ENCODE measurements at places on chromosomes 4 and X.

DNA sequence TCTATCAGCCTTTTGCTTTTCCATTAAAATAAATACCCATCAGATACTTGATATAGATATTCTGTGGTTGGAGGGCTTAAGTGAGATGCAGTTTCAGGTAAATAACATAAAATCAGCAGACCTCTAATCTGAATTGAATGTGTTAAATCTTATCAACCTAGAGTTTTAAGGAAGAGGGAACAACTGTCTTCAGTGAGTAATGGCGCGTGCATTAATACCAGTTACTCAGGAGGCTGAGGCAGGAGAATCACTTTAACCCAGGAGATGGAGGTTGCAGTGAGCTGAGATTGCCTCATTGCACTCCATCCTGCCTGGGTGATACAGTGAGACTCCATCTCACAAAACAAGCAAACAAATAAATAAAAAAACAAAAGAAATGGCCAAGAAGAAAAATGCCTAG is 54.3 kb downstream of the FAT4 start:
- no peak for DNase-seq

DNA sequence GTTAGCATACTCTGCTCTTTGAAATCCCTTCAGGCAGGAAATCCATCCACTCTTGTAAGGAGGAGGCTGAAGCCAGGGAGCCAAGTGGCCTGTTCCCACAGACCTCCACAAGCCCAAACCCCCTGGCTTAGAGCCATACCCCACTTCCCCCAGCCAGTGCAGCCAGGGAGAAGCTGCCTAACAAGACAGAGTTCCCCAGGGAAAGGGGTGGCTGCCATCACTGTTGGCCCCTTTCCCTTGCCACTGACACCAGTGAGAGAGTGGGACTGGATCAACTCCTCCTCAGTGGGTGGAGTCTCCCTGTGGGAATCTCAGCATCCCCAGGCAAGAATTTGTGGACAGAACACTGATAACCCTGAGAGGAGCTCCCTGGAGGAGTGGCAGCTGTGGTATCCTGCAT is 389.4 kb downstream of the PABPC4L start:
- no peak for DNase-seq

GRCh38 chr4:2672700-2673099 is 83.4 kb downstream of the TNIP2 start:
- DNase-seq, result no peak

- no peak for DNase-seq
Observed at GRCh38 chrX:154436983-154437752, at the start of gene GDI1. TSS of gene GDI1 (plus strand) at chrX:154437154. CDS start at chrX:154437255, 101 bp downstream.

DNA sequence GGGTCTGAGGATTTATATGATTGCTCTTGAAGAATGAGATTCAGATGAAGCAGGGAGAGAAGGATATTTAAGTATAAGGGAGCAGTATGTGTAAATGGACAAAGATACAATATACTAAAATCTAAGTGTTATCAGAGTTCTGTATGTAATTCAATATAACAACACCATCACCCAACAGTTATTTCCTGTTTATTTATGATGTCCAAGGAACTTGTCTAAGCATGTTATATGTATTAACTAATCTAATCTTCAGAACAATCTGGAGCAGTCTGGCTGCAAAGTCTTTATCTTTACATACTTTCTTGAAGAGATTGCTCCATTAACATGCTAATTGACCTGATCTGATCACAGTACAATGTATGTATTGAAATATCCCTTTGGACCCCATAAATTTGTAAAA is 203.8 kb upstream of the WDFY3 start:
- no peak for DNase-seq

- no peak for DNase-seq
Observed at GRCh38 chrX:98548519-98548918, 1664.8 kb downstream of the RPA4 start.

- DNase-seq, result peak; percentile 78
Observed at GRCh38 chr4:7206911-7207567, 14.7 kb downstream of the SORCS2 start.

GRCh38 chr4:112058433-112058832 is 86.8 kb upstream of the FAM241A start:
- DNase-seq, result no peak

- no peak for DNase-seq
Observed at GRCh38 chr4:138659037-138659811, 356.4 kb upstream of the NOCT start.

DNA sequence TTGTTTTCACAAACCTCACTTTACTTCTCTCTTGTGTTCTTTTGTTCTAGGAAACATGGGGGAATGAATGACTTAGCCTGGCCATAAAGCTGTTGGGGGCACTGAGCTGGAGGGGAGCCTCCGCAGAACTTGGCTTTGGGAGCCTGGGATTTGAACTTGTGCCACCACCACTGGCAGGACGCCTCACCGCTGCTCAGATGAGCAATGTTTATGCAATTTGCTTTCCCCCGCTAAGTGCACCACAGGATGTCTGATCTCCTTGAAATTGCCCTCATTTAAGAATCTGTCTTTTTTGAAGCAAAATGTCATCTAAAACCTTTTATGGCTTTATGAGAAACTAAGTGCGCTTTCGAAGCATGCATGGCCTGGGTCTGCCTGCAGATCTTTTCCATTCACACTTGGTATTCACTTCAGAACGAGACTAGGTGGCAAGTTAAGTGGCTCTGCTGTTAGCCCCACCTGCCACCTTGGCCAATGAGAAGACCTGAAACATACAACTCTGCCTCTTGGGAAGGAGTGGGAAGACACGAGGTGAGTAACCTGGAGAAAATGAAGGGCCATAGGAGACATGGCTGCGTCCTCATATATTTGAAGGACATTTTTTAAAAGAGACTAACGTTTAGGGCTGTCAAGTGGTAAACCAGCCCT is 119.3 kb downstream of the LDB2 start:
- DNase-seq, result peak; percentile 91

GRCh38 chr4:2768921-2769336 is 12.8 kb upstream of the TNIP2 start:
- DNase-seq, result no peak

DNA sequence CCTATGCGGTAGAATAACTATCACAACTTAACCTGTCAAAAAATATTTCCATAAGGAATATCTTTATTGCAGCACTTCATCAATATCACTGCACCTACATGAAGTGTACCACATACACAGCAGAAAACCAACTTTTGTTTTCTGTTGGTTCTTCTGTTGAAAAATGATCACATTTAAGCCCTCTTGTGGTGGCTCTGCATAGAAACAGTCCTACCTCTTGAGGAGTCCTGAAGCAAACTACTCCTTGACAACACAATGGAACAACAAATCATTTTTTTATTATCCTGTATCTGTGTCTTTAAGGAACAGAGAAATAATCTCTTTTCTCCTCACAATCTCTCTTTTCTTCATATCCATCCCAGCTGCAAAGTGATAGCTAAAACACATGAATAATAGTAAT is 39.8 kb upstream of the ATOH1 start:
- DNase-seq, result peak; percentile 9

- no peak for DNase-seq
Observed at GRCh38 chr4:165785337-165785736, 87.7 kb upstream of the TLL1 start.

DNA sequence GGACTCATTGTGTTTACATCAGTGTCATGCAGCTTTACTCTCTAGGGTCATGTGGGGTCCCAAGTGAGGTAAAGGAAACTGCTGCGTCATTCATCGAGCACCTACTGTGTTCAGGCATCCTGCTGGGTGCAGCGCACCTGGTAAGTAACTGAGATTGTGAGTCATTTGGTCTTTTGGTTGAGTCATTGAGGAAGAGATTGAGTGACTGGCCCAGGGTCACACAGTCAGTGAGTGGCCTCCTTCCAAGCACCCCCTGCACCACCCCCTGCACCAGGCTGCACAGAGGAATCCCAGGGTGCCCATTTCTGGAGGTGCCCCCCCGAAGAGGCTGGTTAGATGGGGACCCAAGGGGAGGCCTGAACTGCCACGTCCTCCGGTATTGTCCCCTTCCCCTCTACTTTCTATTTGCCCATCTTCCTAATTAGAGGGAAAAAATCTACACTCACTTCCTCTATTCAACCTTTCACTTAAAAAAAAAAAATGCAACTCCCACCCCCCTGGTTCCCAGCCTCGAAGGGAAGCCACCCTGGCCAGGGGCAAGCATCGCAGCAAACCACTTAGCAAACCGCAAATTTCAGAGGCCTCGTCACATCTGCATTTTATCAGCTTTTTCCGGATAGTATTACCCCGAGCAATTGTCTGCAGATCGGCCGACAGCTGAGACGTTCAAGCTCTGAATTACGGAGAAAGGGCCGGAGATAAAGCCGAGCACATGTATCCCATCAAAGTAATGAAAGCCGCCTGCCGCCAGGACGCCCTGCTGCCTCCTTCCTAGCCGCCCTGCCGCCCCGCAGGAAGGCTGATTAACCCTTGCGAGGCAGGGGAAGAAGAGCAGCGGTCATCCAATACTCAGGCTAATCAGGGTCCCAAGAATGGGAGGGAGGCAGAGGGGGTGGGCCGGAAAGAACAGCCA is 96.3 kb upstream of the MSX1 start:
- DNase-seq, result peak; percentile 36

Data from astrocyte of the cerebellum (primary cell).